ENCODE measurements at places on chromosomes 1 and 21.

DNA sequence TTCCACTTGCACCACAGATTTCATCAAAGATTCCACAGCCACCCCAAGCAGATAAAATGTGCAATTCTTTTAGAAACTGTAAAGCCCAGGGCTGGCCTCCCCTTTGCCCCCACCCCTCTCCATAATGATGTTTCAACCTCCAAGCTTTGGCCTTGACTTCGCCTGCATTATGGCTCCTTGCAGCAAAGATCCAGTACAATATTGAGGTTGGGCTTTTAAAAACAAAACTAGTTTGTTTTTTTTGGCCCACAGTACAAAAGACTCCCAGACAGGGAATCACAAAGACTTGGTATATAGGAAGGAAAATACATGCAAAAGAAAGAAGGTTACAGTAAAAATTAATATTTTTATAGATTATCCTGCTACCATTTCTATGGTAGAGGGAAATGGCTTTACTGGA, 356.5 kb upstream of the PTBP2 start:
- no peak for DNase-seq

DNA sequence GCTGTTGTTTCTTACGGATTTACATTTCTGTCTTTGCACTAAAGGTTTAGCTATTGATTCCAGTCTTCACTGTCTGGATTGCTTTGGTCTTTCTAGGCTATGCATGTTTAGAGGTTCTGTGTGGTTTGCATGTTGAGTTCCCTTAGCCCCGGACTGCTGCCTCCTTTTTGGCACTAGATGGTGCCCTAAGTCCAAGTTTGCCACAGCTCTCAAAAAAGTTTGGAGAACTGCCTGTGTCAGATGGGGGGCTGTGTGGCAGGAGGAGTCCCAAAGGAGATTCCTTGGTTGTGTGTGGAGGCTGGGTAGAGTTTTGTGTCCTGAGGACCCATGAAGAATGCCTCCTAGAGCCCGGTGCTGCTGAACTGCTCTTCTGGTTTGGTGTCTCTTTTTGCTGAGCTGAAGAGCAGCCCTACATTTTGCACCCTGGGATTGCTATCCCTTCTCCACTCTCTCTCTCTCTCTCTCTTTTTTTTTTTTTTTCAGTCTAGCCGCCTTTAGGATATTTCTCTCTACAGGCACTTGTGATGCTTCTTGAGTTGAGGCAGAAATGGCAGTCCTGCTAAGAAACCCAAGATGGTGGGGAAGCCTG, 74.4 kb downstream of the PTGS2 start:
- DNase-seq, result no peak

DNA sequence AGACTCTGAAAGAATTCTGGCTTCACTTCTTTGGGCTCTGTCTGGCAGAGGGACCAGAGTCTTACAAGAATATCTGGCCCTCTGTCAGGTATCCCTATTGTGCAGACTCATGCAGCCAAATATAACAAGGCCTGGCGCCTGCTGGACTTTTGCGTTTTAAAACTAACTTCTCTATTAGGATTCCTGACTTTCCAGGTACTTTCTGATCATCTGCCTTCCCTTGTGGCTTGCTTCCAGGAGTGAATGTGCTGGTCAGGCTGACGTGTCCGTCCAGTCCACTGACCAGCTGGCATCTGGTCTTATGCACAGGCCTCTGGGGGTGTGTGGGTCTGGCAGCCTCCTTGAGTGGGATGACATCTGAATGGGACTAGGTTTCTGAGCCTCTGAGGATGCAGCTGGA, 8.6 kb upstream of the RAB29 start:
- DNase-seq, result no peak

- no peak for DNase-seq
These were observed 12.6 kb downstream of the SZT2 start for GRCh38 chr1:43402089-43402865.

DNA sequence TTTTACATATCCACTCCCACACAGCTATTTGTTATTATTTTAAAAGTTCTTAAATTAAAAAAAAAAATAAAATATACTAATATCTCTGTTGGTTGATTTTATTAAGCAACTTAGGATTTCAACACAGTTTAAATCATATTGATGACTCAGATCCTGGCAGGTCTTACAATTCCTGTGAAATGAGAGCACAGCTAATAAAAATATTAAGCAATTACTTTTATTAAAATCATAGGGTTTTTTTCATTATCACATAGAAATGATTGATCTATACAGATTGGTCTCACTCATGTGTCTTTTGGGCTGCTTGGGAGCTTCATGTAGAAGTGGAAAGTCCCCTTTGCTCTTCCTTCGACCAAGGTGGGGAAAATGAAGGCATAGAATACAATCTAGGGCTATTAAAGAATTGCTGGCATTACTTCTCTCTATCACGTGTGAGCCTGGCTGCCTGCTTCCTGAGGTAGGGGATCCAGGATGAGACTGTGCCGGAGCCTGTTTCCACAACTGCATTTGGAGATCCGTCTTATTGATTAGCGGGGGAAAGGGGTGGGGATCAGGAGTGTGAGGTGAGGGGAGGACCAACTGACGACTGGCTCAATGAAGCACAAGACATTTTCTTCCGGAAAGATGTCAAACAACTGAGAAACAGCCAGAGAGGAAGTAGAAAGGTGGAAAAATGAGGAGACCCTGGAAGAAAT, 858.0 kb downstream of the USP25 start:
- DNase-seq, result no peak

DNA sequence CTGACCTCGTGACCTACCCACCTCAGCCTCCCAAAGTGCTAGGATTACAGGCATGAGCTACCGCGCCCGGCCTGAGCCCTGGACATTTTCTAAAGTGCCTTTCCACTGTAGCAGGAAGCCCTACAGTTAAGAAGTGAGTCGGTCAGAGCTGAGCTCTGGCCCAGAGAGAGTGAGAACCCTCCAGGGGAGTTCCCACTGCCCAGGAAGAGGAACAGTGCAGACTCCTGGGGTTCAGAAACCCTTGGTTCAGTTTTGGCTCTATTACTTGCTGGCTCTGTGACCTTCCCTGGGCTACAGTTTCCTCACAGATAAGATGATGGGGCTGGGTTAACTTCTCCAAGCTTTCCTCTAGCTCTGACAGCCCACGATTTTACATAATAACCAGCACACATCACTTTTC, 20.9 kb downstream of the SLC9A1 start:
- DNase-seq, result no peak

GRCh38 chr1:31756578-31756977, 7.6 kb downstream of the ADGRB2 start:
- no peak for DNase-seq

DNA sequence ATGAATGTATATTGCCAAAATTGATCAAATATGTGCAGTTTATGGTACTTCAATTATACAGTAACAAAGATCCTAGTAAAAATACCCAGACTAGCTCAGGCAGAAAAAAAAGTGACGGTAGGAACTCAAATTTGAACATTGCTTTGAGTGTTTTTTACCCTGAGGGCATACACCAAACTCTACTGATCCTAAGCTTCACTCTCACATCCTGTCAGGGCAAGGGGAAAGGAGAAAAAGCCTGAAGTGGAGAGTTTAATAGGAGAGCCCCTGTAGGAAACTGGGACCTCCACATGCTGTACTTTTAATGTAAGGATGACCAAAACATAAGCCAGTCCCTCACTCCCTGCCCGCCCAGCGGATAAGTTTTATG, 59.8 kb upstream of the GNG12 start:
- DNase-seq, result no peak

DNA sequence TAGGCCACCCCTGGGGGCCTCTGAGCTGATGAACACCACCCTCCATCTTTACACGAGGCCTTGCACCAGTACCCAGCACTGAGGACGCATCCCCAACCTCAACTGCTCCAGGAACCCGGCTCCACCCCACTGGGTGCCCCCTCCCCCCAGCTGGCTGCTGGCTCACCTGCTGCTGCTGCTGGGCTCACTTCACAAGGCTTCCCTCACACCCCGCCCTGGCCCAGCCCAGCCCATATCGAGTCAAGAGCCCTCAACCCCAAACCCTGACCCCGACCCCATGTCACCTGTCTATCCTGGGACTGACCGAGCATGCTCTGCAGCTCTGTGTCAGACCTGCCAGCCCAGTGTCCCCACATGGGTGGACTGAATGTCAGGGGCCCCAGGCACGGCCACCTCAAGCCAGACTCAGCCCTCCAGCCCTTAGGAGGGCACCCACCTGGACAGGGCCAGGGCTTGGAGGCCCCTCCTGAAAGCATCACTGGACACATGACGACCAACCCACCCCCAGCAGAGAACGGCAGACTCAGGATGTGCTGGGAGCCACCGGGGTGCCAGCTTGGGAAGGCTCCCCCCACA, 21.4 kb downstream of the WNT9A start:
- no peak for DNase-seq

DNA sequence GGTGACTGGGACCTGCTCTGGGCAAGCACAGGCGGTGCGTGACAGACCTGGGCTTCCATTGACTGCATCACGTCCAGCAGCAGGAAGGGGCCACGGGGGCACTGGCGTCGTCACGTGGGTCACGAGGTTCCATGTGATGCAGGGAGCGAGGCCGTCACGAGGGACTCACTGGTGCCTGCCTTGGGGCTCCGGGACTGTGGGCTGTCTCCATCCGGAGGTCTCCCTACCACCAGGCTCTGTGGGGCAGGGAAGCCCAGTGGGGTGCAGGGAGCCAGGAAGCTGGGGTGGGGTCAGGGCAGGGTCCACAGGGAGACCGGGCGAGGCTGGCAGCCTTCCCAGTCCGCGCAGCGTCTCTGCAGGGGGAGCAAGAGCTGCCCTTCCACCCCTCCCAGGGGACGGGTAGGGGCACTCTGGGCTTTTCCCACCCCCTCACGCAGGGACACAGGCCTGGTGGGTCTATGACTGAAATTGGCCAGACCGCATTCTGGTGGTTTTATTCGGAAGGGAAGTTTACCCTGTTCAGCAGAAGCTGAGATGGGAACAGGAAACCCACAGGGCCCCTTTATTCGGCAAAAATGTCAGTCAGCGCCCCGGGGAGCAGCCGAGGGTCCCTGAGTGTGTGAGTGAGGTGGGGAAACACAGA, 416 bp upstream of the TNFRSF14 start:
- peak; percentile 65 for DNase-seq
